Amniotic stem cell (primary cell): ENCODE measurements at places on chromosomes 2 and 18.

GRCh38 chr2:109322111-109322510 is 193.1 kb downstream of the SH3RF3 start:
- DNase-seq = no peak

DNA sequence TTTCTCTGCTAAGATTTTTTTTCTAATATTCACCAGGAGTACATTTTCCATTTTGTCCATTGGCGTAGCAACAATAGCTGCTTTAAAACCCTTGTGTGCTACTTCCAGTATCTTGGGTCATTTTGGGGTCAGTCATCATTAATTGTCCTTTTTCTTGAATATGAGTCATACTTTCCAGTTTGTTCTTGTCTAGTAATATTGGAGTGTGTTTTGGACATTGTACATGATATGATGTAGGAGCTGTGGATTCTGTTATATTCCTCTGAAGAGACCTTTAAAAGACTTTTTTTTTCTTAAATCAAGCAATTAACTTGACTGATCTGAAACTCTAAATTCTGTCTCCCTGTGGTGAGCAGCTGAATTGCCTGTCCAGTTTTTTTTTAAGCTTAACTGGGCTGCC is 40.8 kb downstream of the AGPS start:
- no peak for DNase-seq

DNA sequence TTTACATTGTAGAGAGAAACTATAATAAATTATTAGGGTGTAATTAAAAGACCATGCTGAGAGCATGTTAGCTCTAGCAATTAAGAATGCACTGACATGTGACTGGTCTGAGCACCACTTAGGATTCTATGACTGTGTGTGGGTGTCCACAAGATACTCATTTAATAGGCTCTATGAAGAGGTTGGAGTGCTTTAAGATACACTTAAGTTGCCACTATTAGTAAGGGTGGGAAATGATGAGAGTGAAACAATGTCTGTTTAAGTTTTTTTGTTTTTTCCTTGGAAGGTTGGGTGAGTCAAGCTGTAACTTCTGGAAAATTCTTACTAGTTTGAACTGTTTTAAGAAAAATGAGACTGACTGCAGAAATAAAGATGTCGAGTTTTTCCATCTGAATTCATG is 1.8 kb upstream of the FAP start:
- DNase-seq = no peak

DNA sequence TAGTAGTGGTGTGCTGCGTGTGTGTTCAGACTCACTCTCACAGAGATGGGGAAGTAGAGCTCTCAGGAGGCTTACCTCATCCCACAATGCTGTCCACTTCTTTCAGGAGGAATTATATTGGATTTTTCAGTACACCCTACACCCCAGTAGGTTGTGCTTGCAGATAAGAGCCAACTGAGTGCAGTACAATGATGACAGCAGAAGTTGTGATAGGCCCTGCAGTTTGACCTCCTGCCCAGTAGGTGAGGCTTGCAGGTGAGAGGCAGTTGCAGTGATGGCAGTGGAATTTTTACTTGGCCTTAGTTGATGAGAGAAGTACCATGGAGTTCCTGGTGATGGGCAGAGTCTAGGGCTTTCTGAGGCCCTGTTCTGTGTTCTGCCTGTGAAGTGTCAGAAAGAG is 657.8 kb downstream of the KCNJ3 start:
- DNase-seq = no peak

DNA sequence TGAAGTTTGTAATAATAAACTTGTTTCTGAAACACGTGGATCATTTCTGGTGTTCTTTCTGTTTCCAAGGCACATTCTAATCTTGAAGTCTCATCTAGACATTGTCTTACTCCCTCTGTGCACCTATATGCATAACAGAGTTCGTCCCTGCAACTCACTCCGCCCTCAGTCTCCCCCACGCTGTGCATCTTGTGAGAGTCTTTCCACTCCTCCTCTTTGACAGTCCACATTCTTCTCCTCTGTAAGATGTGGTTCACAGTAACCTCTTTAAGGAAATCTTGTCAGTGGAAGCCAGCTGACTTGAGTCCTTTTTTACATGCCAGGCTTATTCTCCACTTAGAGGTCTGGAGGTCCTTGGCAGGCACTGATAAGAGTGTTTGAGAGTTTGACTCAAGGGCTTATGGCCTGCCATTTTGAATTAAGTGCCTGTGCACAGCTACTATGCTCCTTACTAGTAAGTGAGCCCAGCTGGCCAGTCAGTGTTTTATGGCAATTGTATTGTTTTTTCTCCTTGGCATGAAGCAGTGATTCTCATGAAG is 108.9 kb upstream of the IL1R2 start:
- DNase-seq = no peak
